ENCODE measurements at places on chromosomes 3 and 15.
A peak's percentile ranks its signal among the peaks of the same experiment; 100 is the strongest.

- no peak for DNase-seq
Observed at GRCh38 chr3:116367761-116368395, 77.4 kb downstream of the LSAMP start.

DNA sequence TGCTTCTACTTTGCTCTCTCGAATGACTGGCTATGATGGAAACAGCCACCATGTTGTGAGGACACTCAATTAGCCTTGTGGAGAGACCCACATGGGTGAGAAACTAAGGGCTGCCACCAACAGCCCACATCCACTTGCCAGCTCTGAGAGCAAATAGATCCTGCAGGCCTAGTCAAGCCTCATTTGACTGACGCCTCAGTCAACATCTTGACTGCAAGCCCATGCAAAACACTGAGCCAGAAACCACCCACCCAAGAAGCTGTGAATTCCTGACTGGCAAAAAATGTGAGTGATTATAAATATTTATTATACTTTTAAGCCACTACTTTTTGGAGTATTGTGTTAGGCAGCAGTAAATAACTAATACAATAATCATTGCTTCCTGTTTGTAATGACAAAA is 58.4 kb downstream of the NOX5 start:
- DNase-seq, result no peak

GRCh38 chr3:45135959-45136358 is 10.2 kb downstream of the CDCP1 start:
- DNase-seq, result no peak

DNA sequence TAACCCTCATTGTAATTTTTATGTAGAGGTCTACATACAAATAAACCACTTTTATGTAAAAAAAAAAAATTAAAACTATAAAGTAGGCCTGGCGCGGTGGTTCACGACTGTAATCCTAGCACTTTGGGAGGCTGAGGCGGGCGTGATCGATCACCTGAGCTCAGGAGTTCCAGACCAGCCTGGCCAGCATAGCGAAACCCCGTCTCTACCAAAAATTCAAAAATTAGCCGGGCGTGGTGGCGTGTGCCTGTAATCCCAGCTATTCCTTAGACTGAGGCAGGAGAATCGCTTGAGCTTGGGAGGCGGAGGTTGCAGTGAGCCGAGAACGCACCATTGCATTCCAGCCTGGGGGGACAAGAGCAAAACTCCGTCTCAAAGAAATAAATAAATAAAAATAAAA is 766 bp upstream of the SLC12A6 start:
- no peak for DNase-seq

DNA sequence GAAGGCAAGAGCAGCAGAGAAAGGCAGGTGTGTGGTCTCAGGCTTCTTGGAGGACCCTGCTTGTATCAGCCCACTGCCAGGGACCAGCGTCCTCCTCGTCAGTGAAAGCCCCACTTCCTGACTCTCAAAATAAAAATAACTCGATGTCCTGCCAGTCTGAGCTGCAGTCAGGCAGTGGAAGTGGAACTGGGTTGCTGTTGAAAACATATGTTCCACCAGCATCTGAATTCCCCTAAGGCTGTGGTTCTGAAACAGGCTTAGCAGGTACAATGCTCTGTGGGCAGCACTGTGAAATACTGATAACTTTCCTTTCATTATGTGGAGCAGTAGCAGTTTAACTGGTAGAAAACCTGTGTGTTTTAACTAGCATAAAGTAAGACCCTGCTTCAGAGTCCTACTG is 121.6 kb upstream of the EIF1B start:
- no peak for DNase-seq

DNA sequence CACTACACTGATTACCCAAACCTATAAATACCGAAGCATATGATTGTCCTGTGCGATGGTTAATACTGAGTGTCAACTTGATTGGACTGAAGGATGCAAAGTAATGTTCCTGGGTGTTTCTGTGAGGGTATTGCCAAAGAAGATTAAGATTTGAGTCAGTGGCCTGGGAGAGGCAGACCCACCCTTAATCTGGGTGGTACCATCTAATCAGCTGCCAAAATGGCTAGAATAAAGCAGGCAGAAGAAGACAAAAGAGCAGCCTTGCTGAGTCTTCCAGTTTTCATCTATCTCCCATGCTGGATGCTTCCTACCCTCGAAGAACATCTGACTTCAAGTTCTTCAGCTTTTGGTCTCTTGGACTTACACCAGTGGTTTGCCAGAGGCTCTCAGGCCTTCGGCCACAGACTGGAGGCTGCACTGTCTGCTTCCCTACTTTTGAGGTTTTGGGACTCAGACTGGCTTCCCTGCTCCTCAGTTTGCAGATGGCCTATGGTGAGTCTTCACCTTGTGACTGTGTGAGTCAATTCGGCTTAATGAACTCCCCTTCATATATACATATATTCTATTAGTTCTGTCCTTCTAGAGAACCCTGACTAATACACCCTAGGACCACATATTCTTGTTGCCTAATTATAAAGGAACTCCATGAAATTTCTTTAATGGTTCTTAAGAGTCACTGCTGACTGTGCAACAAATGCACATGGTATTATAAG is 31.7 kb downstream of the CSNK1G1 start:
- DNase-seq, result no peak

- no peak for DNase-seq
Observed at GRCh38 chr15:99130765-99131440, 26.0 kb downstream of the SYNM start.

DNA sequence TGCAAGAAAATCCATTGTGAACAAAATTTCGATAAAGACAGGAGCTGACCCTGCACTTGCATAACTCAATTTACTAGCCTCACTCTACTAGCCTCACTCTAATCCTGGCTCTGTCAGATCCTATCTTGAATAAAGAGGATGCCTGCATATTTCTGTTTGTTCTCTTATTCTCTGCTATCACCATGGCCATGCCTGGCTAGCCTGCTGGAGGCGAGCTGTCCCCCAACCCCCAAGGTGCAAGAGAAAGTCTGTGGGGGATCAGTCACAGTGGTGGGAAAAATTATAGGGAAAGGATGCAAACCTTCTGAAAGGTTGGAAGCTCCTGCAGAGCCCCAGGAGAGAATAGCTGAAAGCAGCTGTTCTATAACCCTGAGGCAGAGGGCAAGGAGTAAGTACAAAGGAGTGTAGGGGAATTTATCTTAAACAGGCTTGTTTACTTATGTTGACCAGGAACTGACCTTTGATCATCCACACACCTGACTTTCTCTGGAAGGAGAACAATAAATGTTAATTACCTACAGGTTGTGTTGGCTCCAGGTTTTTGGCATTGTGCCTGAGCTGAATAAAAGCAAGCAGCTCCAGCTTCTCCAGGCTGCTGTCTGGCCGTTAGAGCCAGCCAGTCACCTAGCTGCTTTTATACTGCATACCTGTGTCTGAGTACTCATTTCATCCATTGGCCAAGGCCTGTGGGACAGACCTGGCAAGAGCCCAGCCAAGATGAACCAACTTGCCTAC is 137.7 kb upstream of the RASGRP1 start:
- DNase-seq, result no peak

- no peak for DNase-seq
Observed at GRCh38 chr3:143793971-143794370, 54.3 kb downstream of the SLC9A9 start.

GRCh38 chr3:125185805-125186204 is 26.7 kb downstream of the SLC12A8 start:
- no peak for DNase-seq

- no peak for DNase-seq
Observed at GRCh38 chr15:73607843-73608242, 25.3 kb downstream of the NPTN start.

- DNase-seq, result peak; percentile 44
Observed at GRCh38 chr3:148211725-148212124, 486.0 kb upstream of the AGTR1 start.

DNA sequence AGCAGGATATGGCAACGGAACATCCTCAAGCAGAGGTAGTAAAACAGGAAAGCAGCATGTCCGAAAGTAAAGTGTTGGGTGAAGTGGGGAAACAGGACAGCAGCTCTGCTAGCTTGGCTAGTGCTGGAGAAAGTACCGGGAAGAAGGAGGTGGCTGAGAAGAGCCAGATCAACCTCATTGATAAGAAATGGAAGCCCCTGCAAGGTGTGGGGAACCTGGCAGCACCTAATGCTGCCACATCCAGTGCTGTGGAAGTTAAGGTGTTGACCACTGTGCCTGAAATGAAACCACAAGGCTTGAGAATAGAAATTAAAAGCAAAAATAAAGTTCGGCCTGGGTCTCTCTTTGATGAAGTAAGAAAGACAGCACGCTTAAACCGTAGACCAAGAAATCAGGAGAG is 14.3 kb upstream of the ZBTB47 start:
- DNase-seq, result no peak

DNA sequence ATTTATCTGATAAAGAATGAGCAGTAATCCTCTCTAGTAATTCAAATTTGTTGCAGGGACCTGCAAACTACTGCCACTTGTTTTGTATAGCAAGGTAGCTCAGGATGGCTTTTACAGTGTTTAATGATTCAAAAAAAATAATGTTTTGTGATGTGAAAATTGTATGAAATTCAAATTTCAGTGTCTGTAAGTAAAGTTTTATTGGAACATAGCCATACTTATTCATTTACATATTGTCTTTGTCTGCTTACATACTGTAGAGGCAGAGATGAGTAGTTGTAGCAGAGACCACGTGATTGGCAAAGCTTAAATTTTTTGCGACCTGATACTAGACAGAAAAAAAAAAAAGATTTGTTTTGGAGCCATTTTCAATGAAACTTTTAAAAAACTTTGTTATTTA is 6.5 kb upstream of the UTS2B start:
- DNase-seq, result no peak

- DNase-seq, result peak; percentile 26
Observed at GRCh38 chr3:155292133-155292532, 1.4 kb downstream of the STRIT1 start.

- DNase-seq, result no peak
Observed at GRCh38 chr15:76334438-76335306, 1.9 kb upstream of the ISL2 start.

DNA sequence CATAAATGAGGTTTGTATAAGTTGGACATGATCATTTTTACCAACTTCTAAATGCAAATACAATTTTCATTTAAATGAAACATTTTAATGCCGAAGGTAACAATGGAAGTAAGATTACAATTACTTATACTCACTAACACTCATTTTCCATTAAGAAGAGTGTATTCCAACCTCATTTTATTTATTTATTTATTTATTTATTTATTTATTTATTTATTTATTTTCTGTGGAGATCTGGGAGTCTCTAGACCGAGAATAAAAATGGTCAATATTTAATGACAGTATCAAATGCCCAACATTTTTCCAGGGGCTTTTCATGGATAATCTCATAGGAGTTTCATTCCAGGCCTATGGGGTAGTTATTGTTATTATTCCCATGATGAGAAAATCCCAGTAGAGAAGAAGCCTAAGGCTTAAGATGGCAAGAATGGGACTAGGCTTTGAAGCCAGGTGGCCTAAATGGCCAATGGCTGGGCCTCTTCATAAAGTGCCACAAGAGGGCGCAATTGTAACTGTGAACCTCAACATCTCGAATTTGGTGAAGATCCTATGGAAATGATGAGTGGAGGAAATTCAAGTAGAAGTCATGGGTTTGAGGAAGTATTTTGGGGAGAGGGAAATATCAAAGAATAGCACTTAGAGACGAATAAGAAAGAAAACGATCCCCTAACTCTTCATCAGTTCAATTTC is 21.3 kb downstream of the VGLL3 start:
- peak; percentile 62 for DNase-seq

- peak; percentile 77 for DNase-seq
Observed at GRCh38 chr15:37931868-37932267, 2.6 kb upstream of the TMCO5A start.

GRCh38 chr3:45499529-45499928 is 95.0 kb upstream of the LIMD1 start:
- peak; percentile 63 for DNase-seq

- DNase-seq, result no peak
Observed at GRCh38 chr3:112140584-112140983, 7.5 kb upstream of the GCSAM start.

GRCh38 chr15:27327467-27328025 is 356.6 kb downstream of the GABRG3 start:
- no peak for DNase-seq

DNA sequence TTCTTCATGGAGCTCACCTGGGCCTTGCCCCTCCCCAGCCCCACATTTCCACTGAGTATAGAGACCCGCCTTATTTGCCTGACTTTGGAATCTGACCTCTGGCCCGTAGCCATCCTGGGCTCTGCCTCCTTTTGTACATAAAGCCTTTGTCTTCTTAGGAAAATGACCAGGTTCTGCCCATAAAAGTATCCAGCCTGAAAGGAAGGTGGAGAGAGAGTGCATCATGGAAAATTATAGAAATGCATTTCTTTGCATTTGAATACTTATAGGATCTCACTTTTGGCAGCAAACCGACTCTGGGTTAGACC is 3.6 kb upstream of the SH2D7 start:
- no peak for DNase-seq

DNA sequence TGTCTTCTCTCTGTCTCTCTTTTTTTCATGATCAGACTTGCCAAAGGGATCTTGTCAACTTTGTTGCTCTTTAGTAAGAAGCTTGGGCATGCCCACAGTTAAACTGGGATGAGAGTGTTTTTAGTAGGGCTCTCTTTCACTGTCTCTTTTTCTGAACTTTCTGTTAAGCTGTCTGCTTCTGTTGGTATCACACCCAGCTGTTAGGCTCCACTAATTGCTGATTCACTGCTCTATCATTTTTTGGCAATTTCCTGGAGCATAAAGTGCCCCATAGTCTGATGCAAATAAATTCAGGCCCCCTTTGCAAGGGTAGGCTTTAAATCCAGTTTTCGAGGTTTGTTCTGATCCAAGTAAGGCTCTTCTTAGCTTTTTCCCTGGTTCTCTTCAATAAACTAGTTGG is 360.4 kb upstream of the ADAMTS9 start:
- DNase-seq, result peak; percentile 35

DNA sequence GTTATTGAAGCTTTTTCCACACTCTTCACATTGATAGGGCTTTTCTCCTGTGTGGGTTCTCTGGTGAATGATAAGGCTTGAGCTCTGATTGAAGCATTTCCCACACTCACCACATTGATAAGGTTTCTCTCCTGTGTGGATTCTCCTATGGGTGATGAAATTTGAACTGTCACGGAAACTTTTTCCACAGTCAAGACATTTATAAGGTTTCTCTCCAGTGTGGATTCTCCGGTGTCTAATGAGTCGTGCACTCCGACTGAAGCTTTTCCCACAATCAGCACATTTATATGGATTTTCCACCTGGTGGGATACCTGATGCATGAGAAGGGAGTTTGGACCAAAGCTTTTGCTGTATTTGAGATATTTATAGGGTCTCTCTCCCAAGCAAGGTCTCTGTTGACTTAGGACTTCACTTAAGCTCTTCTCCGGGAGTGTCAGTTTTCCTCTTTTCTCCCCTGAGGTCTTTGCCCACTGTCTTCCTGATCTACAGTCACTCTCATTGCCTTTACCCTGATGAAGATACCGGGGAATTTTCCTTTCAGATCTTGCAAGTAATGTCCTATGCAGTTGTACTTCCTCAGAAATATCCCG is 9.4 kb downstream of the ZSCAN29 start:
- peak; percentile 1 for DNase-seq

DNA sequence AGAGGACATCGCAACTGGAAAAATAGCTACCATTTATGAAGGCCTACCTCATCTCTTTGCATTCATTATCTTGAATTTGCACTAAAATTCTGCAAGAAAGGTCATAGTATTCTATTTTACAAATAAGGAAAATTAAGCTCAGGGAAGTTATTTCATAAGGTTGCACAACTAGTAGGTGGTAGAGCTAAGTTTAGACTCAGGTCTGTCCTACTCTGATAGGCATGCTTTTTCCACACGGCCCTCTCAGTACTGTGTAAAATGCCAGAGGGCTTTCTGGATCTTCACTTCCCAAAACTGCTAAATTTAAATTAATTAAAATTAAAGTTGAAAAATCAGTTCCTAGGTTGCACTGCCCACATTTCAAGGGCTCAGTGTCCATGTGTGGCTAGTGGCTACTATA is 18.3 kb downstream of the MAP2K1 start:
- no peak for DNase-seq

GRCh38 chr3:180875124-180875698 is 37.3 kb upstream of the FXR1 start:
- DNase-seq, result no peak
